ENCODE measurements at places on chromosomes 13 and 19.

DNA sequence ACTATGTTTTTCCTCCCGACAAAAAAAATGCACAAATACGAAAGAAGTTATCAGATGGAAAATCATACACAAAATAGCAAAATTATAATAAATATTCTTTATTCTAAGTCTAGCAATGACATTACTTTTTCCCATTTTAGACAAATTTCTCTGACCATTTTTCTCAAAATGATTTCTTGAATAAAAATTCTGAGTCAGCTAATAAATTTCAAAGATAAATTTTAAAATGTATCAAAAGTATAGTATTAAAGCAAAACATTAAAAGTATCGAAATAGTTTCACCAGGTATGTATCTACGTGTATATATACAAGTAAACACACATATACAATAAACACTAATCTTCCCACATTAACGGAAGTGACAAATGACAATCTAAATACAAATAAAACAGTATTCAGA is 8.9 kb downstream of the ZC3H13 start:
- no peak for DNase-seq

GRCh38 chr19:944663-945241 is 18.9 kb downstream of the ARID3A start:
- DNase-seq: no peak

DNA sequence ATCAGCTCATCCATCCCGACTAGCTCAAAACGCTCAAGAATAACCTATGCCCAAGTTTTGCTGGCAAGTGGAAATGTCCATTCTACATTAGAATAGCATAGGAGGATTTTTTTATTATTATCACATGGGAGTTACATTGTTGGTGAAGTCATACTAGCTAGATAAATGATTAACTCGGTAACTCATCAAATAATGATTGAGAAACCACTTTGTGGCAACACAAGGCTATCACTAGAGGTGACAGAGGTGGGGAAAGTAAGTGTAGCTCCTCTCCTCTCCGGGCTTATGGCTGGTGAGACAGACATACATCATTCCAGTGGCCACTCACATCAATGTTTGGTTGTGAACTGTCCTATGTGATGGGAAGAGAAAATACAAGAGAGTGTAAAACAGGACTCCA is 161.6 kb downstream of the ZIC5 start:
- DNase-seq: no peak

GRCh38 chr13:67943116-67943515 is 713.0 kb upstream of the PCDH9 start:
- DNase-seq: no peak

- no peak for DNase-seq
Observed at GRCh38 chr13:99250982-99251825, 7.0 kb downstream of the GPR18 start.

- no peak for DNase-seq
Observed at GRCh38 chr19:12325690-12326089, 7.7 kb downstream of the ZNF563 start.

DNA sequence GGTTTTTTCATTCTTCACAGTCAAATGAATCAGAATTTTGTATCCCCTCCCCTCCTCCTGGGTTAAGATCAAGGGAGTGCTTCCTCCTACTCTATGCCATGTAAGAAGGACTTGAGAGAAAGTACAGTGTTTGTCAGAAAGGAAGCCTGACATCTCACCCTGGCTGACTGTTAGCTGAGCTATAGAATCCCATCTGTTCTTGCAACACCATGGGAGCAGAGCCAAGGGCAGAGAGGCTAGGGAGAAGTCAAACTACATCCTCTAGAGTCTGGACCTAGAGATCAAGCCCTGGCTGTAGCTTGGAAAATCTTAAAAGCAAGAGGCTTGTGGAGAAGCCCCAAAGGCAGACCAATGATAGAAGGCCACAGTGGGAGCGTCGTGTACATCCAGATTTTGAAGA is 145.9 kb downstream of the OLFM4 start:
- no peak for DNase-seq
